Activated CD8-positive, alpha-beta memory T cell treated with anti-CD3 and anti-CD28 coated beads, Interleukin-2, amount 50 U/mL, for 48 hours (primary cell): ENCODE measurements at places on chromosomes 16 and 17.

DNA sequence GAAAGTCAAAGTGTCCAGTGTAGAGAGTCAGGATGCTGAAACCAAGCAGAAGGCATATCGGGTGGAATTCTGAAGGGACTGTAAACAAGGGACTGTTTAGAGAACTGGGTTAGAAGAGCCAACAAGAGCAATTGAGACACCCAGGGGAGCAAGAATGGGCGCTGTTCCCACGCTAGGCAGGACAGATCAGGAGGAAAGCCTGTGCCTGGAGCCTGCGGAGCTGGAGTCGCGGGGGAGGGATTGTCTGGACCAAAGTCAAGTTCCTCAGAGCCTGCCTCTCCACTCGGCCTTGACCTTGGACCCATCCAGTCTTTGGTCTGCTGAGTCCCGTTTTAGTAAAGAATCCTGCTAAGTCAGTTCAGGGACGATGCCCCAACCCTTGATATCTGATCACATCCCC is 14.7 kb upstream of the KLHL36 start:
- no peak for DNase-seq

DNA sequence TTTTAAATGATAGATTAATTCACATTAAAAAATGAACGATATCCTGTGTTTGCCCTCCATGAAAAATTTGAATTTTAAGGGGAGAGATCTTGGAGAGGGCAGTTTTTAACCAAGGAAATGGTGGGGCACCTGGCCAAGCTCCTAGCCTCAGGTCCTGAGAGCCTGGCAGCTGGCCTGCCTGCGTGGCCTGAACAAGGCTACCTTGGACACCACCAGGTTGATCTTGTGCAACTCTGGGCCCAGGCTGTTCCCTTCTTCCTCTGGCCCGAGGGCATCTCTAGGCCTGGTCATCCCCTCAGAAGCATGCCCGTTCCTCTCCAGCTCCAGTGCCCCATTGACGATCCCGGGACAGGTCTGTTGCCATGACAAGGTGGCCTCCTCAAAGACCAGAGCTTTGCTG is 33.4 kb upstream of the LONP2 start:
- no peak for DNase-seq

GRCh38 chr16:87333101-87333500 is 15.9 kb upstream of the C16orf95 start:
- no peak for DNase-seq

DNA sequence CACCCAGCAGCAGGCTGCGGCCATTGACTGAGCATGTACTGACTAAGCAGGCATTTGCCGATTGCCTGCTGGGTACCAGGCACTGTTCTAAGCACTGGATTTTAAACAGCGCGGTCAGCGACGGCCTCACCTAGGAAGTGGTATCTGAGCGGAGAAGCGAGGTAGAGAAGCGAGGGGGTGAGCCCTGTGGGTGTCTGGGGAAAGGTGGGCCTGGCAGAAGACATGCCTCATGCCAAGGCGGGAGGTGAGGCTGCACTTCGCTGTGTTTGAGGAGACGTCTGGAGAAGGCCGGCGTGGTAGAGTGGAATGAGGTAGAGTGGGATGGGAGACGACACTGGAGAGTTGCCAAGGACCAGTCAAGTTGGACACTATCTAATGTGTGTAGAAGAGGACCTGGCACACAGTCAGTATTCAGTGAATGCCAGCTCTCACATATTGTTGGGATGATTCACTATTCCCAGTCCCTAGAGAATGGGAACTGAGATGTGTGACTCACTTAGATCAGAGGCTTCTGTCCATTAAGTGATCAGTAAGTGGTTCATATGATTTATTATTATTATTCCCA is 14.4 kb downstream of the SYCE1L start:
- no peak for DNase-seq

GRCh38 chr17:395974-396373 is 43.4 kb upstream of the RPH3AL start:
- no peak for DNase-seq

DNA sequence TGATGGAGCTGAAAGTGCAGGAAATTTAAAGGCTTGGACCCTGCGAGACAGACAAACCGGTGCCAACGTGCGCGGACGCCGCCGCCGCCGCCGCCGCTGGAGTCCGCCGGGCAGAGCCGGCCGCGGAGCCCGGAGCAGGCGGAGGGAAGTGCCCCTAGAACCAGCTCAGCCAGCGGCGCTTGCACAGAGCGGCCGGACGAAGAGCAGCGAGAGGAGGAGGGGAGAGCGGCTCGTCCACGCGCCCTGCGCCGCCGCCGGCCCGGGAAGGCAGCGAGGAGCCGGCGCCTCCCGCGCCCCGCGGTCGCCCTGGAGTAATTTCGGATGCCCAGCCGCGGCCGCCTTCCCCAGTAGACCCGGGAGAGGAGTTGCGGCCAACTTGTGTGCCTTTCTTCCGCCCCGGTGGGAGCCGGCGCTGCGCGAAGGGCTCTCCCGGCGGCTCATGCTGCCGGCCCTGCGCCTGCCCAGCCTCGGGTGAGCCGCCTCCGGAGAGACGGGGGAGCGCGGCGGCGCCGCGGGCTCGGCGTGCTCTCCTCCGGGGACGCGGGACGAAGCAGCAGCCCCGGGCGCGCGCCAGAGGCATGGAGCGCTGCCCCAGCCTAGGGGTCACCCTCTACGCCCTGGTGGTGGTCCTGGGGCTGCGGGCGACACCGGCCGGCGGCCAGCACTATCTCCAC is at the start of gene NOG:
TSS of gene NOG (plus strand) at position 54 of the 674 bp plus-strand sequence. CDS start at position 579, 525 bp downstream.
- peak; percentile 75 for DNase-seq

- DNase-seq = no peak
These were observed 8.5 kb downstream of the ALDH3A2 start for GRCh38 chr17:19656851-19657581.

- DNase-seq = no peak
These were observed 67.9 kb downstream of the CEP95 start for GRCh38 chr17:64574646-64575045.

GRCh38 chr16:11327277-11328171 is 17.7 kb upstream of the RMI2 start:
- DNase-seq = no peak

- DNase-seq = no peak
These were observed 11.9 kb downstream of the CEP131 start for GRCh38 chr17:81210868-81211267.

GRCh38 chr16:79757163-79757562 is 156.6 kb upstream of the MAF start:
- no peak for DNase-seq

GRCh38 chr17:80119839-80120238 is 18.5 kb downstream of the GAA start:
- no peak for DNase-seq

DNA sequence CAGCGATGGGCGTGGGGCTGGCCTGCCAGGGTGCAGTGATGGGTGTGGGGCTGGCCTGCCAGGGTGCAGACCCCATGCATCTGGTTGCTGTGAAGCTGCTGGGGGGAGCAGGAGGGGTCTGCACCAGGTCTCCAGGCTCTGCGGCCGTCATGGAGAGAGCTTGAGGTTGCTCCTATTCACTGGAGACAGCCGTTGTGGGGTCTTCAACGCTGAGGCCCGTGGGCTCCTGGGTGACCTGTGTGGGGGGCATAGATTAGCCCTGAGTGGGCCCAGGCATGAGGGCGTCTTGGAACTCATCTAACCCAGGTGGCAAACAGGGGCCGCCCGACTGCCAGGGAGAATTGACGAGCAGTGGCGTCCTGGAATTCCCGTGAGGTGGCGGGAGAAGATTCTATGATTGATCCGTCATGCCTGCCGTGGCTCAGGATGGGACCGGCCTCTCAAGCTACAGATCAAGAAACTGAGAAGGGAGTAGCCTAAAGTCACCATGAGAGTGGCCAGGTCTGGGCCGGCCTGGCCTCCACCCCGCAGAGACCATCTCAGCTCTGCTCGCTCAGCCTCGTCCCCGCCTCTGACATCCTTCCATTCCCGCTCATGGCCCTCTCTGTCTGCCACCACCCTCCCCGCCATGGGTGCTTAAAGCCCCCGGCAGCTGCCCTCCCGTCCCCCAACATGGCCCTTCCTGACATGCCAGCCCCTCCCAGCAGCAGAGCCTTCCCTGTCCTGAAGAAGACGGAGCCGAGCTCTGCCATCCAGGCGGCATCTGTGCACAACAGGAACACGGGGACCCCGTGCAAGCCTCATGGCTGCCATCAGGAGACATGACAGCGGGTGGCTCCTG is 50.7 kb upstream of the ACSF3 start:
- no peak for DNase-seq

- no peak for DNase-seq
These were observed 36.9 kb downstream of the SLC47A1 start for GRCh38 chr17:19570544-19571062.

GRCh38 chr16:83838151-83838550 is 30.4 kb downstream of the HSBP1 start:
- no peak for DNase-seq

- DNase-seq = no peak
These were observed 481.9 kb downstream of the SOX9 start for GRCh38 chr17:72602517-72603419.

DNA sequence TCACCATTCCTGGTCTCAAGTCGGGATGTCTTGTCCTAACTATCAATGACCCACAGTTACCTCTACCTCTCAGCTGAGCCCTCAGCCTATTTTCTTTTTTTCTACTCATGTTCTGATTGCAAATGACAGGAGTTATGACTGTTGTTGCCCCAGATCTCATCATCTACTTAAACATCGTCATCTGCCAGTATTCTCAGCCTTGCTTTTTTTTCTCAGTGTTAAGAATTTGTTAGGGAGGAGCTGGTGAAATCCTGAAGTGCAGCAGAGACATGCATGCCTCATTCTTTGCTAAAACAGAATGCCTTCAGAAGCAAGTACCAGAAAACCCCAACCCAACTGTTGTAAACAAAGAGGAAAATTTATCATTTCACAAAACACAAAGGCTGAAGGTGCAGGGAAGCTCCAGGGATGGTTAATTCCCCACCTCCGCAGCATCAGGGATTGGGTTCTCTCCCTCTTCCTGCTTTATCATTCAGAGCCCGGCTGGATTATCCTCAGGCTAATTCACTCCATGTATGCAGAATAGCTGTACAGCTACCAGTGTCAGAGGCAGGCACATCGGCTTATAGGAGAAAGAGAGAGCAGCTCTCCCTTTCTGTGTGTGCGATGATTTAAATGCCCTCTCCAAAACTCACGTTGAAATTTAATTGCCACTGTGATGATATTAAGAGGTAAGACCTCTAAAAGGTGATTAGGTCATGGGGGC is 540.8 kb upstream of the HSBP1 start:
- DNase-seq = no peak

DNA sequence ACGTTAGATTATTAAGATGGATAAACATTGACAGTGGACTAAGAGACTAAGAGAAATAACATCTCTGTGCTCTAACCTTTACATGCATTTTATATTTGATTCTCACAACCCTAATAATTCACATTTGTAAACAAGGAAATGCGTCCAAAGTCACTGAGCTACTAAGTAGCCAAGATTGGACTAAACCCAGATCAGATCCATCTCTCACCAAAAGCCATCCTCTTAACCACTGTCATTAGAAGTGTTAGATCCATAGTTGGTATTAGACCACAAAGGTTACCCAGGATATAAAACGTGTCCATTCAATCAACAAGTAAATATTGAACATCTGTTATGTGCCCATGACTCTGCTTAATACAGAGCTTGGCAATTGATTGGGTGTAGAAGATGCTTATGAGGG is 5.2 kb downstream of the HSD17B2 start:
- no peak for DNase-seq

DNA sequence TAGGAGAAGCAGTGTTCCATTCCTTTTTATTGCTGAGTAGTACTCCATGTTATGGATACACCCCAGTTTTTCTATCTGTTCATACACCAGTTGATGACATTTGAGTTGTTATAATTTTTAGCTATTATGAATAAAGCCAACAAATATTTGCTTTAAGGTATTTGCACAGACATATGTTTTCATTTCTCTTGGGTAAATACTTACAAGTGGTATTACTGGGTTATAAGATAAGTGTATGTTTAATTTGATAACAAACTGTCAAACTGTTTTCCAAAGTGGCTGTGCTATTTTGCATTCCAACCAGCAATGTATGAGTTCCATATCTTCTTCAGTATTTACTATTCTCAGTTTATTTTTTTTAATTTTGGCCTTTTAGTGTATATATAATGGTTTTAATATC is 27.7 kb upstream of the GFOD2 start:
- DNase-seq = no peak

GRCh38 chr16:49953090-49953489 is 71.9 kb upstream of the CNEP1R1 start:
- DNase-seq = no peak

DNA sequence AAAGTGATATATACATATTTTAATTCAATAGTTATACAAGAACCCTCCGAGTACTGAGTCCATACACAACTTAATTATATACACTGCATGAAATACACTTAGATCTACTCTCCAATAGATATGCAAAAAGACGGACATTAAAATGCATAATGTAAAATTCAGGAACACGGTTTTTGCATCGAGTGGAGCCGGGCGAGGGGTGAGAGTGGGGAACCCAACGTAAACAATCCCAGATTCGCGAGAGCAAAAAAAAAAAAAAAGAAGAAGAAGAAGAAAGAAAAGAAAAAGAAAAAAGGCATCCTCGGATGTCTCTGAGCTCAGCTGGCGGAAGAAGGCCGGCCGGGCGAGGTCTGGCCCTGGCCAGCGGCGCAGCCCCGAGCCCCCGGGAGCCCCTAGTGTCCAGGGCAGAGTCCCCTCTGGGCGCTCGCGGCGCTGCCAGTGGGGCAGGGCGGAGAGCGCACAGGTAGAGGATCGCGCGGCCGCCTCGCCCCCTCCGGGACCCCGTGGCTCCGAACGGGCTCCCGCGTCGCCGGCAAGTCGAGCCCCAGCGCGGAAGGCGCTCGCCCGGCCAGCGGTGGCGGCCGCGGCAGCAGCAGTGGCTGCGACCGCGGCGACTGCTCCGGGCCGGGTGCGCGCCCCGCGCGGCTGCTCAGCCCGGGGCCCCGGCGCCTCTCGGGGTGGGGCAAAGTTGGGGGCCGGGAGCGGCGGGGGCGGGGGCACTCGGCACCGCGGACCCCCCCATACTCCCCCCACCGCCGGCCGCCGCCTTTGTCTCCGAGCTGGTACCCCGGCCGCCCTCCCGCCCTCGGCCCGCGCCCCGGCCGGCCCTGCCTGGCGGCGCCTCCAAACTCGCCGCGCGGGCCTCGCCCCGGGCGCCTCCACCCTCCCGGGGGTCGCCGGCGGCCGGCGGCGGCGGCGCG is 9.6 kb upstream of the ZFHX3 start:
- no peak for DNase-seq
